ENCODE measurements at places on chromosomes 16 and 17.

DNA sequence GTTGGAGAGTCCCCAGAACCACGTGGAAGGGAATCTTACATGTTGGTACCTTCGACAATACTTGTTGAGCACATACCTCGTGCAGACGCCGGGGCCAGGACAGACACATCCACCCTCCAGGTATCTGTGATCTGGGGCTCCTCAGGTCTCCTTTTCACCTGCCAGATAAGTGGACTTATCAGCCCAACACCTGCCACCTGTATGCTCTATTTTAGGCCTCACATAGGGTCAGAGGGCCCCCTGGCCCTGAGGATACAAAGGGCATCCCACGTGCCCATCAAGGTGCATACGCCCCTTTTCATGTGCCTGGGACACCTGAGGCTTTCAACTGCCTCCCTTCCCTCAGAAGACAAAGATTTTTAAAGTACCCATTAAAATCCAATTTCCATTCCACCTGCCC lies 212.7 kb downstream of the MRTFB start:
- DNase-seq, result no peak

GRCh38 chr17:74042744-74043486 lies 160.6 kb upstream of the RPL38 start:
- DNase-seq, result no peak

DNA sequence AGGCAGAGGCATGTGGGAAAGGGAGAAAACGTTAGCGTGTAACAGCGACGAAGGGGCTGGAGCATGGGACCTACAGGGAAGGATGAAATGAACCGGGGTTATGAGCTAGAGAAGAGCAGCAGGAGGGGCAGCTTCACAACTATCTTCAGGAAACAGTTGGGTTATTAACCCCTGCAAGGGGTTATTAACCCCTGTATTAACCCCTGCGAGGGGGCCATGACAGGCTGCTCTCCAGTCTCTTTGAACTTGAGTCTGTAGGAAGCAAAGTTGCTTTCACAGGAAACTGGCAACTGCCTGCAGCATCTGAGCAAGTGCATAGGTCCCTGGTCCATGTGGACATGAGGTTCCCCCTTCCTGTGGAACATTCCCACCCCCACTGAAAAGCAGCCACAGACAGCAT lies 119.2 kb upstream of the CRHR1 start:
- no peak for DNase-seq

GRCh38 chr17:76307299-76307965 lies 644 bp downstream of the QRICH2 start:
- no peak for DNase-seq

DNA sequence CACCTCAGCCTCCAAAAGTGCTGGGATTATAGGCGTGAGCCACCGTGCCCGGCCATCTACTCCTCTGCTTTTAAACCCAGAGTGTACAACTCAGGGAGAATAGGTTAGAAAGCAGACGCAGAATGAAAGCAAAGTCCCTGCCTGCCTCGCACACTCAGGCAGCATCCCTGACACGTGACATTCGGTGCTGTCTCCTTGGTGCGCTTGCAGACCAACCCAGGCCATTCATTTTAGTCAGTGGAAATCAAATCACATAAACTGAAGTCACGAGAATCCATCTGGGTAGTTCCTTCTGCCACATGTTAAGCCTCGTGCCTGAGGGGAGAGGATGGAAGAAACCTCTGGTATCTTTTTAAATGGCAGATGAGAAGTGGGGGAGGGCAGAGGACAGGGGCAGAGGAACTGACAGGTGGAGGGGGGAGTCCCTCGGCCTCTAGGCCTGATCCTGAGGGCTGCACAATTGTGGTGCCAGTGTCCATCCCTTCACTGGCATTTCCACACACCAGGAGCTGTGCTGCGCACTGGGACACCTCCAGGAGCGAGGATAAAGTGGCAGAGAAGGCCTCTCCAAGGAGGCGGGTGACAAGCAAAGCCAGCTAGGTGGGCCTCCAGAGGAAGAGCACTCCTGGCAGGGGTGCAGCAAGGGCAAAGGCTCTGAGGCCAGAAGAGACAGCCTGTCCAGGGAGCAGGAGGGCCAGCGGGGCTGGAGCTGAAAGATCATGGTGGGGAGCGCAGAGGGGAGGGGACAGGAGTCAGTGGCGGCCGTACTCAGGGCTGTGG lies 196.3 kb downstream of the KATNIP start:
- DNase-seq, result no peak

DNA sequence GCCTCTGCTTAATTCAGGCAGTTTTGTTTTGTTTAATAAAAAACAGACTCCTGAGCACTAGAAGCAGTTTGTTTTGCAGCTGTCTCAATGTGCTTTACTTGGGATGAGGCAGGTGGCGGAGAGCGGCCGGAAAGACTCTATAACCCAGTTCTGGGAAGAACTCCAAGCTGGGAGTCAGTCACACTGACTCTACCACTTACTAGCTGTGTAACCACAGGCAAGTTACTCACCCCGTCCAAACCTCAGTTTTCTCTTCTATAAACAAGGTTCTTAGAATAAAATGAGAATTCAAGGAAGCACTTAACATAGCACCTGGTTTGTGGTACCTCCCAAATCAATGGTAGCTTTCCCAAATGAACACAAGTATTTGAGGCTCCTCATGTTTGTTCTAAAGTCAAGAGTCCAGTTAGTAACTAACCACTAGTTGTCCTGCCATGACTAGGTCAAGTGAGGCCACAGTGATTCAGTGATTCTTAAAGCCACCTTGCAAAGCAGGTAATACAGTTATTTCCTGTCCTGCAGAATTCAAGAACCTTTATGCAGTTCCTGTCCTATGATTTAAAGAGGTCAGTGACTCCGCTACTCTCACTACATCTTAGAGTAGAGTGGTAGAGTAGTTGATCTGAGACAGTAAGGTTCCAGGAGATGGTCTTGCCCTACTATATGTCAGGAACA lies 2.7 kb downstream of the TXNDC17 start:
- no peak for DNase-seq

DNA sequence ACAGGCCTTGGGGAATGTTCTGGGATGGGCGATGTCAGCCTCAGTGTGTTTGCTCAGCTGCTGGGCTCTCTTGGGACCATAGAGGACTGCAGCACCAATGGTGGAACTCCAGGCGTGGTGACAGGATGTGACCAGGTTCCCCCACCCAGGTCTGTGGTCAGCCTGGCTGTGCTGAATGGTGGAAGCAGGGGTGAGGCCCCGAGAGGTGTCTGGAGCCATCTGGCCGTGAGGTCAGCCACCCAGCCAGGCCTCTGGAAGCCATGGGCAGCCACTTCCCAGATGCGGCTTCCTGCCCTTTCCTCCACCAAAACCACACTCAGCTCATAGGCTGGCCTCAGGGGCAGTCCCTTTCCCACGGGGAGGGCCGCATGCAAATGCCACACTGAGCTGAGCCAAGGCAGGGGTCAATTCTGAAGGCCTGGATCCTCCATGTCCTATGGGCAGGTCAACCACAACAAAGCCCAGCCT lies 7.8 kb upstream of the MAPK7 start:
- DNase-seq, result no peak

- DNase-seq, result peak; percentile 12
Measured at GRCh38 chr17:30433514-30433913, 43.7 kb upstream of the GOSR1 start.

DNA sequence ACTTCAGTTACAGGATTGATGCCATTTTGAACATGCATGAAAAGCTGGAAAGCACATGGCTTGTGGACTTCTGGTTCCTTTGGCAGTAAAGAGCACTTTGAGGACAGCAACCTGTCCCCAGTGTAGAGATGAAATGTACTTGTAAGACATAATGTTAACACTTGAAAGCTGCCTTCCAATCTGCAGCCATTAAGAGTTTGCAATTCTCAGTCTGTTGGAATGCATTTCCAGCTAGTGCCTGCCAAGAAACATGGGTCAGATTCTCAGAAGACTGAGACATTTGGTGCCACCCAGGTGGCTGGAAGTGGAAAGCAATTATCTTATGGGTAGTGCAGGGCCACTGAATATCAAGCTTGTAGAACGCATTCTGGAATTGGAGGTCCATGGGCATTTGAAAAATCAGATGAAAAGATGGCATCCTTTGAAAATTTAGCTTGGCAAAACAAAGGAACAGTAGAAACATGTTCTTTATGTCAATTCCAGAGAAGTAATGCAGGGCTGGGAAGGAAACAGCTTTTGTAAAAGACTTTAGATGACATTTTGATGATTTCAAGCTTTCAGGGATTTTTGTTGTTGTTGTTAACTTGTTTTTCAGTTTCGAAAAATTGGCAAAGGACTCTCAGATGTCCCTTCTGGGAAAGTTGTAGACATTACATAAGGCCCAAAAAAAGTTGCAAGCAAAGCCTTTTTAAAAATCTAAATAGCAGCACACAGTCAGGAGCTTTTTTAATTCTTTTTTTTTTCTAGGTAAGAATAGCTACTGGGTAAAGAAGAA lies 147.0 kb downstream of the ABCA8 start:
- no peak for DNase-seq

GRCh38 chr17:39688475-39688835 lies 598 bp upstream of the PGAP3 start:
- DNase-seq, result no peak

- no peak for DNase-seq
Measured at GRCh38 chr17:62745806-62746205, 62.3 kb downstream of the MARCHF10 start.

- no peak for DNase-seq
Measured at GRCh38 chr16:21565861-21566669, 33.3 kb upstream of the METTL9 start.

- DNase-seq, result no peak
Measured at GRCh38 chr17:61343576-61343975, 56.1 kb upstream of the TBX2 start.

GRCh38 chr16:22316411-22316811 lies 19.2 kb downstream of the POLR3E start:
- no peak for DNase-seq

DNA sequence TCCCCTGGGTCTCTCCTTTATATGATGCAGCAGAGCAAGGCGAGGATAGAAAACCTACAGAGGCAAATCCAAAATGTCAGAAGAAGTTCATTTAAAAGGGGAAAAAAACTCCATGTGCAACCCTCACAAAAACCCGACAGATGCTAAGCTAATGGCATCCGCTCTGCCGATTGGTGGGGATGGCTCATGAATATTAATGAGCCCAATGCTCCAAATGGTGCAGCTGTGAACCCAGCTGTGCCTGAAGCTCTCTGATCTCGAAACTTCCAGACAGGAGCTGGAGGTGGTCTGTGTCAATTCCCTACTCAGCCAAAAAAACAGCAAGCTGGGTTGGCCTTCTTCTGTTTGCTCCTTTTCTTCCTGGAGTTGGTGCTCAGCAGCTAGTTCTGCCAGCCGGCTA lies 15.5 kb downstream of the SNX11 start:
- DNase-seq, result peak; percentile 76

DNA sequence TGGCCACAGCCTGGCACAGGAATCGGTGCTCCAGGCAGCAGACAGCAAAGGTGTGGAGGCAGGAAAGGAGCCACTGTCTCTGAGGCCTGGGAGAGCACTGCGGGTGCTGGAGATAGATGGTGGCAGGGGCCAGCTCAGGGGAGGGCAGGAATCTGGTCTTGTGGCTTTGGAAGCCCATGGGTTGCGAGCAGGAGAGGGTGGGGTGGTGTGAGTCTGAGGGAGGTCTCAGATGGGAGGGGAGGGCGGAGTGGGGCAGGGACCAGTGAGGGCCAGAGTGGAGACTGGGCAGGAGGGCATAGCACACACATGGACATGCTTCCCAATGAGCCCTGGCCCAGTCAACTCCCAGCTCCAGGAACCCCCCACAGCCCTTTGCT lies 70.1 kb downstream of the SREBF1 start:
- DNase-seq, result no peak

- DNase-seq, result peak; percentile 61
Measured at GRCh38 chr16:64051824-64052223, 1070.0 kb downstream of the CDH11 start.

DNA sequence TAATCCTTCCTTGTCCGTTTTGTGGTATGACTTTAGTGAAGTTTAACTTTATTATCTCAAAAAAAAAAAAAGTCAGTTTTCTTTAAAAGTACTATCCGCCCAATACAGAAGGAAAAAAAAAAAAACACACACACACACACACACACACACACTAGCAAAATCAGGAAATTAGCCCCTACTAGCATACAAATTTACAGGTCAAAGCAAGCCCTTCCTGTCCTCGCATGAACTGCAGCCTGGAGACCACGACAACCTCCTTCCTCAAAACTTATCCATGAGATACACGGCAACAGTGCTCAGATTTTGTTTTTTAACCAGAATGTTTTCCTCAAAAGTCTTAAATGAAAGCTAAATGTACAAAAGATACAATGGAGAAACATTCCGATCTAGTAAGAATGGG lies 16.2 kb downstream of the NCOR1 start:
- DNase-seq, result no peak

DNA sequence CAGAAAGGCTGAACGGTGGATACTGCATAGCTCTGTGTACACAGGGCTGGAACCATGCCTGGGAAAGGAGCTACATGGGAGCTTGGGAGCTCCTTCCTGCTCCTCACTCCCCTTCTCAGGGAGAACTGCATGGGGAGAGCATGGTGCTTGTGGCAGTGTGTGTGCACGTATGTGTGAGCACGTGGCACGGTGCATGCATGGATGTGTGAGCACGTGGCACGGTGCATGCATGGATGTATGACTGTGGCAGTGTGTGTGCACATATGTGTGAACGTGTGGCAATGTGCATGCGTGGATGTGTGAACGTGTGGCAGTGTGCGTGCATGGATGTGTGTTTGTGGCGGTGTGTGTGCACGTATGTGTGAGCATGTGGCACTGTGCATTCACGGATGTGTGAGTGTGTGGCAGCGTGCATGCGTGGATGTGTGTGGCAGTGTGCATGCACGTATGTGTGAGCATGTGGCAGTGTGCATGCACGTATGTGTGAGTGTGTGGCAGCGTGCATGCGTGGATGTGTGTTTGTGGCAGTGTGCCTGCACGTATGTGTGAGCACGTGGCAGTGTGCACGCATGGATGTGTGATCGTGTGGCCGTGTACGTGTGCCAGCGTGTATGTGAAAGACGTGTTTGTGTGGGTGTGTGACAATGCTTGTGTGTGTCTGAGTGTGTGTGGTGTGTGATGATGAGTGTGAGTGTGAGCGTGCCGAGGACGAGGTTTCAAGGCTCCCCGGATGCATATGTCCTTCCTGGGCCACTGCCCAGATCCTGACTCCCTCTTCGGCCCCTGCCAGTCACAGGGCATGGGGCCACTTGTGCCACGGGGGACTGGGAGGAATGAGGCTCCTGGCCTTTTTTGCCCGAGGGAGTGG lies 52.4 kb upstream of the JPH3 start:
- DNase-seq, result no peak

GRCh38 chr17:61579961-61580360 lies 11.1 kb downstream of the NACA2 start:
- peak; percentile 71 for DNase-seq

- no peak for DNase-seq
Measured at GRCh38 chr16:14364386-14365199, 265.5 kb downstream of the PARN start.

DNA sequence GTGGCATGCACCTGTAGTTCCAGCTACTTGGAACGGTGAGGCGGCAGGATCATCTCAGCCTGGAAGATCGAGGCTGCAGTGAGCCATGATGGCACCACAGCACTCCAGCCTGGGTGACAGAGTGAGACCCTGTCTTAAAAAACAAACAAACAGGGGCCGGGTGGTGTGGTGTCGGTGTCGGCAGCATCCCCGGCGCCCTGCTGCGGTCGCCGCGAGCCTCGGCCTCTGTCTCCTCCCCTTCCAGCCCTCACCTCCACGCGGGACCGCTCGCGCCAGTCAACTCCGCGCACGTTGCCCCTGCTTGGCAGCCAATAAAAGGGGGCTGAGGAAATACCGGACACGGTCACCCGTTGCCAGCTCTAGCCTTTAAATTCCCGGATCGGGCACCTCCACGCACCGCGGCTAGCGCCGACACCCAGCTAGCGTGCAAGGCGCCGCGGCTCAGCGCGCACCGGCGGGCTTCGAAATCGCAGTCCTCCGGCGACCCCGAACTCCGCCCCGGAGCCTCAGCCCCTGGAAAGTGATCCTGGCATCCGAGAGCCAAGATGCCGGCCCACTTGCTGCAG lies 204.7 kb downstream of the CDRT15L2 start:
- no peak for DNase-seq

- no peak for DNase-seq
Measured at GRCh38 chr16:1330260-1330914, 3.1 kb upstream of the BAIAP3 start.

Measured in NCI-H524 (cell line).